NCI-H2081 (cell line): ENCODE measurements at places on chromosomes 11 and 22.

DNA sequence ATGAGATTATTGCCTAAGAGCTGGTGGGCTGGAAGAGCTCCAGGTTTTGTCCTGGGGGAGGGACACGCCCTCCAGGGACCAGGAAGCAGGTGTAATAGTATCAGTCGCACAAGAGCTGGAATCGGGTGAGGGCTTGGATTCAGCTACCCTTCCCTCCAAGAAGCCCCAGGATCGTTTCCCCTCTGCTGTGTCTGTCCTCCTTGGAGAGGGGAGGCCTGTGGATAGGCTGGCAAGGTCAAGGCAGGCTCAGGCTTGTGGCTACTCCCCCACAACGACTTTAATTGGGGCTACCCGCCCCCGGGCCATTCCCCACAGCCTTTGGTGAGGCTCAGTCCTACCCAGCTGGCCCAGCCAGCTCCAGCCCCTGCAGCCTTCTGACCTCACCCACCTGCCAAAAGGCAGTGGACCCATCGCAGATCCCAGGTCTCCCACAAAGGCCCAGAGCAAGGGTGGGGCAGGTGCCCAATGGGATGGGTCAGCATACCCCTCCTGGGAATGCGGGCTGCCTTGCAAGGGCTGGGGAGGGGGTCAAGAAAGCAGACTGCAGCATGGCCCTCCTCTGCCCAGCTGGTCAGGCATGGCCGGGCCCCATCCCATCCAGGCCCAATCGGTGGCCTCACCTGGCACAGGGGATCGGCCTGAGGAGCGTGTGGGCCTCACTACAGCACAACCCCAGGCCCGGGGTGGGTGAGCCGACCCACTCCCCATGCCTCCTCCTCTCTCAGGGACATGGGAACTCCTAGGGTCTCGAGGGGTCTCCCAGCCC is 1.0 kb downstream of the CTSD start:
- no peak for DNase-seq

GRCh38 chr22:17971711-17972110 is 52.6 kb downstream of the MICAL3 start:
- no peak for DNase-seq

DNA sequence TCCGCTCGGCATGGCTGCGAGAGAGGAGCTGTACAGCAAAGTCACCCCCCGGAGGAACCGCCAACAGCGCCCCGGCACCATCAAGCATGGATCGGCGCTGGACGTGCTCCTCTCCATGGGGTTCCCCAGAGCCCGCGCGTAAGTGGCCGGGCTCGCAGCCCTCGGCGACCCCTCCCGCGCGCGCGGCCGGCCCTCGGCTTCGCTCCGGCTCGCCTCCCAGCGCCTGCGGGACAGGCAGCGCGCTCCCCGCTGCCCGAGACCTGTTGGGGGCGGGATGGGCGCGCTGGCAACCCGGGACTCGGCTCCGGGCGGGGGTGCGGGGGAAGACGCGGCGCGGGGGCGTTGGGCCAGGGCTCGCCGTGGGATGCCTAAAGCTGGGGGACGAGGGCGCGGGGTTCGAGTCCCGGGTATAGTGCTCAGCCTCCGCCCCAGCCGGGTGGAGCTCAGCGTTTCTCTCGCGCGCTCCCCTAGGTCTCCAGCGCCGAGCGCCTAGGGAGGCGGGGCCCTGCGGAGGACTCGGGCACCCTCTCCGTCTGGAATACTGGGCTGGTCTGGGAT is 630 bp downstream of the UBASH3B start:
- peak; percentile 52 for DNase-seq

GRCh38 chr11:88583251-88583650 is 245.7 kb upstream of the CTSC start:
- no peak for DNase-seq

DNA sequence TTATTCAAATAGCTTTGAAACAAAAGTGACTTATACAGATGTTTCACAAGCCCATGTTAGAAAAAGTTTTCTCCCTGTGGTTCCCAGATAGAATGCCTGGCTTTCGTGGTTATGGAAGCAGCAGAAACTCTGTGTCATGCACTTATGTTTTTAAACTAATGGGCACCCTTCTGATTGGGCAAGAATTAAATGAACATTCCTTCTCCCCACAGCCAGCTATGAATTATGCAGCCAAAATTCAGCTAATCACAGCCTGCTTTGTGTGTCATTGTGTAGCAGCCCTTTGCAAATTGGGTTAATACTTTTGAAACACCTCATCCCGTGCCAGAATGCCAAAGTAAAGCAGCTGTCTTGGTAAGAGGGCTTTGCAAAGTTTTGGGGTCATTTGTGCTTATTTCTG is 46.9 kb downstream of the PANX1 start:
- no peak for DNase-seq

- no peak for DNase-seq
These were observed 56.2 kb downstream of the CTSC start for GRCh38 chr11:88281317-88281712.

DNA sequence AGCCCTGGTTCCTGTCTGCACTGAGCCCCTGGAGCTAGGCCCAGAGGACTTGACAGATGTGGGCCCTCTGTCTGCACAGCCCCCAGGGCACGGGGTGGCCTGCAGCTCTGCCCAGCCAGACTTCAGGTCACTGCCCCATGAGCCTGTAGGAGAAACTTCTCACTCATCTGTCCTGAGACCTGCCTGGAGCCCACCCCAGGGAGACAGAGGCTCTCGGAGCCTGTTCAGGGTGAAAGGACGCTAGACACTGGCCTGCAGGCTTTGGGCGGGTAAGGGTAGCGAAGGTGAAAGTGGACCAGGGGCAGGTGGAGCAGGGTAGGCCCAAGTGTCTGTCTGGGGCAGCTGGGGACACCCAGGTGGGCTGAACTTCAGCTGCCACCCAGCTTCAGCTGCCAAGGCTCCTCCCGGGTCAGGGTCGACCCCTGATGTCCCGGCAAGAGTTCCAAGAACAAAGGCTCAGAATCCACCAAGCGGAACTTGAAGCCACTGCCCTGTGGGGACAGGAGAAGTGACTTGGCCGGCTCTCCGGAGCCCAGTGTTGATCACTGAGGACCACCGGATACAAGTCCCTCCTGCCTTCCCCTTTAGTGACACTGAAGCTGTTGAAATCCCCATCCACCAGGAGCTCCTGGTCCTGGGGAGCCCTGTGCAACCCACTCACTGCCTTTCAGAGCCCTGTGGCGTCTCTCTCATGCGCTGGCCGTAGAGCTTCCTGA is 90.3 kb downstream of the KCNQ1 start:
- no peak for DNase-seq

DNA sequence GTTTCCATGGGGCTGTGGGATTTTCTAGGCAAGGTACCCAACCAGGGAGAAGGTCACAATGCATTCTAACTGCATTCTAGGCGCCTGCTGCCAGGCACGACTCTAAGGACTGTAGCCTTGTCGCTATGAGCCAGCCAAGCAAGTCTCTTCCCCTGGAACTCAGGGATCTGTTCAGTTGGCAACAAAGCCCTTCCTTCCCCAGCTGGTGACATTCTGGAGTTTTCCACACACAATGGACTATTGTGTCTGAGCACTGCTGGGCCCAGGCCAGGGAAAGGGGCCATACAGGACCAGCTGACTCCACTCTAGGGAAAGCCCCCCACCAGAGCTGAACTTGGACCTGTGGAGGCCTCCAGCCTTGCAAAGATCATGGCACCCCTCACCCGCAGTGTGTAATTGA is 116.8 kb downstream of the RRAS2 start:
- no peak for DNase-seq
